ENCODE measurements at places on chromosomes 16 and 17.

DNA sequence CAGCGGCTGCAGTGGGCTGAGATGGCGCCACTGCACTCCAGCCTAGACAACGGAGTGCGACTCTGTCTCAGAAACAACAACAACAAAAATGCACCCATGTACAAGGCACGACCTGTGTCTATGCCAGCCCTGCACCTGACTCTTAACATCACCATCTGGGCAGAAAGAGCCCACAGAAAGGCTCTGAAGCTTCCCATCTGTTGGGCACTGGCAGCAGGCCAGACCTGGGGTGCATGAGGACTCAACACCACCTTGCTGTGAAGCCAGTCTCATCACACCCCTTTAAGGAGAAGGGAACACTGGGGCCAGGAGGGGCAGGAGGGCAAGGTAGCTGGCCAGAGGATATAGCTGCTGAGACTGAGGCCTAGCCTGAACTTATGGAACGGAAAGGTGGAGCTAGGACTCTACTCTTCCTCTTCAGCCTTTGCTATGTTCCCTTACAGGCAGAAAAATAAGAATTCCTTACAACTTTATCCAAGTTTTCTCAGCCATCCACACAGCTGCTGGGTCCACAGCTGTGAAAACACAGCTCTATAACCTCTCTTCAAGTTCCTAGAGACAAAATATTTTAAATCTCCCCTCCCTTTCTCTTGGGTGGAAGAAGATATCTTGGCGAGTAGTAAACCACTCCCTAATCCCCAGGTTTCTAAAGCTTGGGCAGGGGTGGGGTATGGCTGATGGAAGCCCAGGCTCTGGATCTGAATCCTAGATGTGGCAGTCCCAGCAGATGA lies 2.8 kb downstream of the ELOB start:
- no peak for DNase-seq

DNA sequence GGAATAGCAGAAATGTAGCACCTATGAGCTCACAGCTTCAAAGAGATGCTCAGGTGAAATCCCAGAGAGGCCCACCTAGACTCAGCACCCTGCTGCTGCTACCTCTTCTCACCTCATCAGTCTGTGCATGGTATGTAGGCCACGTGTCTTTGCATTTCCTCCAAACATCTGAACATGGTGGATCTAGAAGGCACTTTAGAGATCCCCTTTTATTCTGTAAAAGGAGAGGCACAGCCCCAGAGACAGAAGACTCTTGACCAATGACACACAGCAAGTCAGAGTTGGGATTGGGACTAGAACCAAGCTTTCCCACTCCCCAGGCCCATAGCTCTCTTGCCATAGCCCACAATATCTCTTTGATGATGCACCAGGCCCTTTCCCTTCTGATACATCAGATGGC lies 19.4 kb upstream of the NKD1 start:
- no peak for DNase-seq

DNA sequence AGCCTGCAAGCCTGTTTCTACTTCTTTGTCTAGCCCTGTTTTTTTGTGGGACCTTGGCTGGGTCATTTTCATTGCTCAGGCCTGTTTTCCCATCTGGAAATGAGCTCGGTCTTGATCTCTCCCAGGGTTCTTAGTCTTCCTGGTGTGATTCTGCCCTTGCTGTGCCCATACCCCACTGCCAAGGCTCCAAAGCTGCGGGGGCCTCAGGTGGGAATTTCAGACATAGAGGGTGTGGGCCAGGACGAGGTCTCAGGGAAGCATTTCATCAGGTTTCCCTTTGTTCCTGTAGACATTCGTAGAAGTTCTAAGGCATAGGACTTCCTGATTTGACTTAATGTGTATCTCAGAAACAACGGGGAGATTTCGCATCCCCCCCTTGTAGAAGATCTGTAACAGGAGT lies 5.8 kb downstream of the MPRIP start:
- DNase-seq = no peak

GRCh38 chr17:7841915-7842379 lies 7.9 kb downstream of the KDM6B start:
- peak; percentile 98 for DNase-seq

GRCh38 chr17:39064819-39065218 lies 86.6 kb downstream of the PLXDC1 start:
- DNase-seq = no peak

Data from kidney (tissue), 22 donors.